Muscle of back (tissue), 13 donors: ENCODE measurements at places on chromosomes 3 and 15.

DNA sequence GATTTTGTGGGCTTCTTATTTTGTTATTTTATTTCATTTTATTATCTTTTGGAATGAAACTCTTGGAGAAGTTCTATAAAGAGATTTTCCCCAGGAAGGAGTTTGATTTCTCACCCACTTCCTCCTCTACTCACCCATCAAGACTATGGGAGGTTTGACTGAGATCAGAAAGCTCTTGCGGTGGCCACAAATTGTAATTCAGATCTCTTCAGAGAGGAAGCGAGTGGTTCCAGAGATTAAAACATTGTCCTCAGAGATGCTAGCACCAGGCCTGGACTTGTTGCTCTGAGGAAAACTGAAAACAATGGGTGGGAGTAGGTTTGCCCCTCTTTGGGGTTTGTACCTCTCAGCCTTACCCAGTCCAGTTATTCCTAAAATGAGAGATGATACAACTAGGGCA, 8.1 kb upstream of the MUC13 start:
- DNase-seq = no peak

GRCh38 chr3:117736846-117737245, 1027.3 kb downstream of the TUSC7 start:
- no peak for DNase-seq

DNA sequence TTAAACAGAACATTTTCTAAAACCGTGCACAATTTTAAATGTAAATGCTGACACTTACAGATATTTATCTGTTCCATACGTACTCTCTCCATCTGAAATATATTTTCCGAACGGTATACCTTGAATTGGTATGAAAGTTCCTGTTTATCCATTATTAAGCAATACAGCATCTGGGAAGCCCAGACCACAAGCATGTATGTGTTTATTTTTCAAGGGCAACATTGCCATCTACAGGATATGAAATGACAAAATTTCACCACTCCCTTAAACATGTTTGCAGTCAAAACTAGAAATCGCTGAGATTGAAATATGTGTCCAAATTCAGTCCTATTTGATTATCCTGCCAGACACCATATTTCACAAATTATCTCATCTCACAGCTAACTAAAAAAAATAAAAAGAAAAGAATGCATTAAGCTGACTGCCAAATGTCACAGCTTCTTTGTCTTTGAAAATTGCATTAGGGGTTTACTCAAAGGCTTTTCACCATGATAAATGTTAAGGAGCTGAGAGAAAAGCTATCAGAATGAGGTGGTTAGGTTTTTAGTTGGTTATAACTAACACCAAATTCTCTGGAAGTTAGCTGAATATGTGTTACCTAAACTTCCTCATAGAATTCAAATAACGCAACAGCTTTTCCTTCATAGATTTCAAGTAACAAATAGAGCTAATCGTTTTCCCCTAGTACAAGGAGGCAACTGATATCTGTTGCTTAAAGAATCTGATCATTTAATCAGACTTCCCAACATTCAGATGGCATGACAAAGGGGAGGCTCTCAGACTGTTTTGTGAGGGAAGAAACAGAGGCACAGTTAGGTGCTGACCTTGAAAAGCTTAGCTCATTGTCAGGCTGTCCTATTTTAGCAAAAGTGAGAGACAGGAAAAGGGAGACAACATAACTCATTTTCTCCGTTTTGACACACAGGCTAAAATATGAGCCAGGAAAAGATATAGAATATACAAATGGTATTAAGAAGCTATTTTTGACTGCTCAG, 533.1 kb downstream of the TBL1XR1 start:
- peak; percentile 81 for DNase-seq

DNA sequence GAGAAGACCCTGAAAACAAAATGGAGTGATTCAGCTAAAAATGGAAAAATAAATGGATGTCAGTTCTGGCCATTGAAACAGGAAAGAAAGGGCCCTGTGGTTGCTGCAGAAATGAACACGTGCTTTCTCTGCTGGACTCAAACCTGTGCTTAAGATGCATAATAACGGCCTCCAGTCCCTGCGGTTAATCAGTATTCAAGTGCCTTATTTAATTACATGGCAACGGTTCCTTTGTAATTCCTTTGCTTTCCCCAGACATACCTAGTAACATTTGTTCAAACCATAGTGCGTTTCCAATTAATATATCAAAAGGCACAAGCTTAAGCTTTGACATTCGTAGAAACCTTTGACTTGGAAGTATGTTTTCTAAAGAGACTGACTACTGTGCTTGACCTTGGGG, 428.3 kb downstream of the GABRG3 start:
- DNase-seq = no peak

DNA sequence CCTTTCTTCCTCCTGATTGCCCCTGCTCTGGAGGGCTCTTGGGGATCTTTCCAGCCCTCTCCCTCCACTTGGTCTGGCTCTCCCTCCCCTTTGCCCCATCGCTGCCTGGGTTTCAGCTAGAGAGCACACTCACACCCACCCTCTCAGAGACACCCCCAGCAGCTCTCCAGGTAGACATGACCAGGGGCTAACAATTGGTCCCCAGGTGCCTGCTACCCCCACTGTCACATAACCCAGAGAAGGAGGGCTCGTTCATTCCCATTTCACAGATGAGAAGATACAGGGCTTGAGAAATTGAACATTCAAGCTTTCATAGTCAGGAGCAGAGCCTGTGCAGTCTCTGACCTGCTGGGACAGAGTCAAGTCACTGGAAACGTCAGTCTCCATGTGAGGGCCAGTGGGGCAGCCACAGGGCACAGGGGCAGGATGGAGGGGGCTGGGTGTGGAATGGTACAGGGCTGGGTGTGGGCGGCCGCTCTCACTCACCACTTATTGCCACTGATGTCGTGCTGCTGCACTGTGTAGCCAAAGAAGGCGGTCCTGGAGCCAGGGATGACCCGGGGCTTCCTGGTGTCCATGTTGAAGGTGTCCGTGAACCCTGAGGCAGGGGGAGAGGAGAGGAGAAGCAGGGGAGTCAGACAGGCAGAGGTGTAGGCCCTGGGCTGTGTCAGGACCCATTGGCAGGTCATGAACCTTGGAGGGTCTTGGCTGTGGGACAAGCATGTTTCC, 29.4 kb downstream of the ITGA11 start:
- DNase-seq = no peak

- no peak for DNase-seq
Measured at GRCh38 chr3:195181113-195181498, 89.9 kb downstream of the XXYLT1 start.

DNA sequence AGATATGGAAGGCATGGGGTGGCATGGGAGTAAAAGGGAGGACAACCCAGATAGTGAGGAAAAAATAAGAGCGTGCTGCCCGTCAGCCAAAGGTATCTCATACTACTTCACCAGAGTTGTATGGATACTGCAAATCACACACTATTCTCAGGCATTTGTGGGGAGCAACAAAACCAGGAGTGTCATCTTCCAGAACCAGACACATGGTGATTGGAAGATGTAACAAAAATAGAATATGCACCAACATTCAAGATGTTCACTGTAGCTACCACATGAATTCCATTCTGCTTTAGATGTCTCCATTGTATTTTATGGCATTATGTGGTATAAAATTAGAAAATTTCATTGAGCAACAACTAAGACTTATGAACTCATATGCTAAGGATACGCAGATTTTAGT, 34.9 kb downstream of the CD47 start:
- DNase-seq = no peak

DNA sequence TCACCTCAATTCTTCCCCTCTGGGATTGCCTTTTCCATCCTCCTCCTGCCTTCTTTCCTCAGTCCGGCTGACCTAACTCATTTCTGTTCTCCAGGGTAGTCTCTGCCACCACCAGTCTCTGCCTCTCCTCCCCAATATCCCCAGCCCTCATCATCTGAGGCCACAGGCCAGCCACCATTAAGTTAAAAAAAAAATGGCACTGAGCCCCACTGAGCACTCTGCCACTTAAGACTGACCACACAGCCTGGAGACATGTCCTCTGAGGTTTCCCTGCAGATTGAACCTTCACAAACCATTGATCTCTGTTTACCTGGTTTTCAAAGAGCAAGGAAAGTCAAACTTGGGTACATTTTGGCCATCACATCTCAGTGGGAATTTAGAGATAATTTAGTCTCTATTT, 13.6 kb downstream of the LRRC2 start:
- DNase-seq = no peak
